H9 (cell line): ENCODE measurements at places on chromosomes 12 and 14. TPM values are rescaled to one million over a fixed set of nuclear protein-coding genes. Genes with fewer than 3 reads are reported as not detected.
A peak's percentile ranks its signal among the peaks of the same experiment; 100 is the strongest.

Gene LTB4R
- 8.9 and 9.2 TPM in 2 replicates for total RNA-seq

Gene PMCH
- not detected in 2 replicates for total RNA-seq

- no peak overlapping the region for H3K27ac ChIP-seq
- no peaks in the 10 kb centered on the region for H3K27me3 ChIP-seq
- H3K36me3 ChIP-seq: peaks cover 10% of the 10 kb centered on the region; the same call in 1 of the 2 replicates
- H3K4me3 ChIP-seq: no peak overlapping the region
- DNase-seq: no peak
Measured at GRCh38 chr12:16086942-16087341, 175.8 kb downstream of the DERA start.

DNA sequence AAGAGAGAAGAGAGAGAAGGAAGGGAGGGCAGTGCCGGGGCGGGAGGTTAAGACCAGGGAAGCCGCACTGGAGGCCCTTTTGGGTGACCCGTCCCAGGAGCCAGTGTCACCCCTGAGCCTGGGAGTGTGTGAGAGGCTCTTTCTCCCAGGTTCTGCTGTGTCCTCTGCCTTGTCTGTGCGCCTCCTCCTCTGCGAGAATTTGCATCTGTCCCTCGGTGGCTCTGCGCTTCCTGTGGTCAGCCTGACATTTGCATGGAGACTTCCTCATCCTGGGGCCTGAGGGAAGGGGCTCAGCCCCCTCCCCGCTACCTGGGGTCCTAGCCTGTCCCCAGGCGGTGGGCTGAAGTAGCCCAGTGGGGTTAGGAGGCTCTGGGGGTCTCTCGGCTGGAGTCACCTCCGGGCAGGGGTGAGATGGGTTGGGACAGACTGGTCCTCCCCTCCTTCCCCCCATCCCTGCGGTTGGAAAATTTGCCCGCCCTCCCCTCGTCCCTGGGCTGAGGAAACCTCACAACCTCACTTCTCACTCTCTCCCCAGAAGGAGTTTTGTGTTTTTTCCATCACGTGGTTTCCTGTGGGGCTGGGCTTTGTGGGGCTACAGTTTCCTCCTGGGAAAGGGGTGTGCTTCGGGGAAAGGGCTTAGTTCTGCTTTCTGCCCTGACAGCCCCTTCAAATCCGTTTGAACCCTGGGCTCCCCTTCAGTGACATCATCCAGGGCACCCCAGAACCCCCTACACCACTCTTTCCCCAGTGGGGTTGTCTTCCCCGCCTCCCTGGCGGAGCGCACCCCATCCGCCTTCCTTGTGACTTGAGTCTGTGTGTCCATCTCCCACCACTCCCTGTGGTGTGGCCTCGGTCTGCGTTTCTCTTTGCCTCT is 2.5 kb downstream of the PTPN6 start:
- no peaks in the 10 kb centered on the region; the same call in 2 of the 3 replicates for H3K36me3 ChIP-seq
- no peak overlapping the region; the same call in 2 of the 3 replicates for H3K4me3 ChIP-seq
- H3K4me1 ChIP-seq: peaks cover 2% of the 10 kb centered on the region; the same call in 1 of the 2 replicates

- H3K4me1 ChIP-seq: no peaks in the 10 kb centered on the region
- no peaks in the 10 kb centered on the region for H3K27me3 ChIP-seq
- H3K4me3 ChIP-seq: no peak overlapping the region
- 0 out of 2 replicates have a peak, but pooled peaks cover 6% of the 10 kb centered on the region for H3K36me3 ChIP-seq
- no peak overlapping the region for H3K27ac ChIP-seq
Measured at GRCh38 chr14:86654558-86655184, 1124.7 kb downstream of the FLRT2 start.

DNA sequence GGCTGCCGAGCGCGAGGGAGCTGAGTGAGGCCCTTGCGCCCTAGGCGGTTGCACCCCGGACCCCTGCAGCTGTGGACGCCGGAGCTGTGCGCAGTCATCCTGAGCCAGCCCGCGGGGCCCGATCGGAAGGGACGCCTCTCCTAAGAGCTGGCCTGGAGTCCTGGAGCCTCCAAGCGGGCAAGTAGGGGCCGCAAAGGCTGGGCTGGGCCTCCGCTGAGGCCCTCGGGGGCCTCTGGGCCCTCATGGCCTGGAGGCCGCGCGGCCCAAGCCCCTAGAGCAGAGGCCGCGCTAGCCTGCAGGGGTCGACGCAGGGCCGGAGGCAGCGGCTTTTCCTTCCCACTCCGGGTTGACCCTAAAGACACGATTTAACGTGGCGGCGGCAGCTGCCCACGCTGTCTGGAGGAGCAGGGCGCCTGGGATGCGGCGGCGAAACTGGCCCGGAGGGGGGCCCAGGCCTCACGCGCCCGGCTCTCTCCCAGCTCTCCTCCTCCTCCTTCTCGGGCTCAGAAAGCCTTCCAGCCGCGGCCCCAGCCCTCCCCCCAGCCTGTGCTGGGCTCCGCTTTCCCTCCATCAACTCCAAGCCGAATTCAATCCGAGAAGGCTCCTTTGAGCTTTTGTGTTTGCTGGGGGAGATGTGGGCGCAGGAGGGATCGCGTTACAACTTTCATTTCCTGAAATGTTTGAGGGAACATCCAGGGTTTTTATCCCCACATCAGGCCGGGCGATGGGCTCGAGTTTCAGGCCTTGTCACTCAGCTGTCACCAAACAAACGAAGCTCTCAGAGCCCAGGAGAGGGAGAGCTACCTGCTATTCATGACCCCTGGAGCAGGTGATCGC is 11.6 kb downstream of the SIX1 start:
- H3K27me3 ChIP-seq: peaks cover 42% of the 10 kb centered on the region
- no peaks in the 10 kb centered on the region for H3K36me3 ChIP-seq
- peak; percentile 64 for DNase-seq
- H3K4me1 ChIP-seq: peaks cover 4% of the 10 kb centered on the region
- peak overlapping the region; percentile 79 for H3K4me3 ChIP-seq
